ENCODE measurements at places on chromosomes 11 and 22.

DNA sequence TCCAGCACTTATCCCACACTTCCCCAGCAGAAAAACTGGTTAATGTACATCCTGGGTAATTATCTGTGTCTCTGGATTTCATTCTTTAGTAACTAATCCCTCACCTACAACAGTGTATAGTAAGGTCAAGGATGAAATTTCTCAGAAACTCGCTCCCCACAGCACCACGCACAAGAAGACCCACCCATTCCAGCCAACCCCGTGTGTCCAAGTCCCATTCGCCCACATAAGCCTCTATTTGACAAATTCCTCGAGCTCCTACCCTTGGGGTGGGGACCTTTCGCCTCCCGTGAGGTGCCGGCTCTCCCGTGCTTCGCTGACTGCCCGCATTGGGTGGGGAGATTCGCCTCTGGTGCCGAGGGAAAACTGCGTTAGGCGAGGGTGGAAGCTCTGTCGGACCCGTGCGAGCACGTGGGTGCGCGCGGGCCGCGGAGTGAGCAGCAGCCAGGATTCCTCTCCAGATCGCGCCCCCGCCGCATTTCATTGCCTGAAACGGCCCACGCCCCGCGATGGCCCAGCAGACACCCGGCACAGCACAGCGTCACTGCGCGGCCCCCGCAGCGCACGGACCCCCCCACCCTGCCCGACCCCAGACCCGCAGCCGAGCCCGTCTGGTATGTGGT is 866 bp downstream of the EXPH5 start:
- peak; percentile 58 for DNase-seq

DNA sequence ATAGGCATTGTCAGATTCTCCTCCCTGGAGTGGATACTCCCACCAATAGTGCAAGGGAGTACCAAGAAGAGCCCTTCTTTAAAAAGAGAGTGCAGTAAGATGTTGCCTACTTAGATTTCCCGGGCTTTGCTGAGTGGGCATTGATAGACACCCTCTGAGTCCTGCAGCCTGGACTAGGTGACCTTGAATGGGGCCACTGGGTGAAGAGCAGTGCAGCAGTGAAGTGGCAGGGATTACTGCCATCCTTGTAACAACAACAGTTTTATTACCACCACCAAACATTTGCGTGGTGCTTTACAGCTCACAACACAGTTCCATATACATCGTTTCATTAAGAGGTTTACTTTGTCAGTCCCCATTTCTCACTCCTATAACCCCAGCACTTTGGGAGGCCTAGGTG is 59.4 kb downstream of the MICAL2 start:
- DNase-seq = no peak

- DNase-seq = no peak
These were observed 39.2 kb downstream of the MCHR1 start for GRCh38 chr22:40718250-40719204.

DNA sequence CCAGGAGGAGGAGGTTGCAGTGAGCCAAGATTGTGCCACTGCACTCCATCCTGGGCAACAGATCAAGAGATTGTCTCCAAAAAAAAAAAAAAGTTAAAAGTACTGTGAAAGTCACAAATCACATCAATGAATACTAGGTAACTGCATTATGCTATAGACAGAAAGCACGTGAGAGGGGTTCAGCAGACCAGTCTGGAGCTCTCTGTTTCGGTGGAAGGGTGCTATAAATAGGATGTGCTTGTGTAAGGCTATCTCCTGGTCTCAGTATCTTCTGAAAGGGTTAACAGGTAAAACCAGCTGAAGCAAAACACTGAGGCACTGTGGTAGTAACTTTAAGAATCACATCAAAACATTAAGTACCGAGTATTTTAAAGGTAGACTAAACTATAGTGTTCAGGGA is 43.4 kb downstream of the EIF4ENIF1 start:
- no peak for DNase-seq

- DNase-seq = no peak
These were observed 4.3 kb downstream of the TBX1 start for GRCh38 chr22:19764636-19765476.

- DNase-seq = peak; percentile 36
These were observed 428.0 kb downstream of the LARGE1 start for GRCh38 chr22:33492210-33492651.

DNA sequence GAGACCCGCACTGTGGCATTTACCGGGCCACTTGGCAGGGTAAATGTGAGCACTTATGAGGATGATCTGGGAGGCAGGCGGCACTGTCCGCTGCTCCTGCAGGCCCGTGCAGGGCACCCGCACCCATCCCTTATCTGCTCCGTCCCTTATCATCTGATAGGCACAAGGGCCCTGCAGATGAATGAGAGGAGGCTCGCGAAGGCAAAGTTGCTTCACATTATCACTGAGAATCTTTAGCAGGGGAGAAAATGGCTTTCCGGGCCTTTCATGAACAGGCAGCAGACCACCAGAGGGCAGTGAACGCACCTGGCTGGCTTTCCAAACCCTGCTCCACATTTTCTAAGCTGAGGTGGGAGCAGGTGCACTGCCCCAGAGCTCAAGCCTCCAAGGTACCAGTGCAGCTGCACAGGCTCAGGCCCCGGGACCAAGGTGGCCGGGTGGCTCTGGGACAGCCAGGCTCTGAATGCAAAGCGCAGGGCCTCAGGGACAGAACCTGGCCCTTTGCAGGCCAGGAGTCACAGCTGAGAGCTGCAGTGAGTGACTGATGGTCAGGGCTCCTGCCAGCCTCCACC is 165.6 kb downstream of the SHANK2 start:
- DNase-seq = peak; percentile 28

DNA sequence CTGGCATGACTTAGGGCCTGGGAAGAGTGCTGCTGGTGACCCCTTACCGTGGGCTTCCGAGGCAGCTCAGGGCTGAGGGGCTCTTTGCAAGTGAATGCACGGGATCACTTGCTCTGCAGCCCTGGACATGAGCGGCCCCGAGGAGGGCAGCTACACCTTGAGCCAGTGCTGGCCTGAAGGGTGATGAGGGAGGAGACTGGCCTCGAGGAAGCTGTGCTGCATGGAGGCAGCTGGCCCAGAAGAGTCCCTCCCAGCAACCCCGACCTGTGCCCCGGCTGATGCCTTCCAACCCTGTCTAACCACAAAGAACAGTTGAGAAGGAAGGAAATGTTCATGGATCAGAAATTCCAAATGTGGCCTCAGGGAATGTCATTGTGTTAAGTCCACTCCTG is 45.2 kb downstream of the TBX1 start:
- DNase-seq = no peak

DNA sequence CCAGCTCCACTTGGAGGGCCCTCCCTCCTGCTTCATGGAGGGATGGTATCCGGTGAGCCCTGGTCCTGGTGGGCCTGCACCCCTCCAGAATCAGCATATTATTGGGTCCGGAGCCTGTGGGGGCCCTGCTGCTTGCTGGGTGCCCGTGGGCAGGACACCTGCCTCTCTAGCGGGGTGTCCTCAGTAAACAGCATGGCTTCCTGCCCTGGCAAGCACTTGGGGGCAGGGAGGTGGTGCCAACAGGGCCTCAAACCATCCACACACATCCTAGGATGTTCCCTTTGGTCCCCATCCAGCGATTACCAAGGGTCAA is 108.3 kb downstream of the CTTN start:
- no peak for DNase-seq

DNA sequence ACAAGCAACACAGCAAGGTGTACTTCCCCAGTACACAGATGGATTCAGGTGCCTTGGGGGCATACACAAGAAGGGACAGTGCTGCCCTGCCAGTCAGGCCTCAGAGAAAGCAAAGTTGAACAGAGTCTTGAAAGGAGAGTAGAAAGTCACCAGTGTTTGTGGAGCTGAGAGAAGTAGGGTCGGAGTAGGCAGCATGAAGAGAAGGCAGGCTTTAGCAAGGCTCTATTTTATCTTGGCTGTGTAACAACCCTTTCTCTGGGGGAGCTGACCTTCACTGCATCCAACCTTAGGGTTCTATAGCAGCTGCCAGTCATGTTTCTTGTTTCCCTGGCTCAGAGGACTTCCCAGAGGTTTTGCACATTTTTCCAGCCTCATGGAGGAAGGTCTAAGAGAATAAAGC is 77.4 kb upstream of the BLID start:
- DNase-seq = no peak

GRCh38 chr11:98053851-98054250 is 966.9 kb upstream of the CNTN5 start:
- DNase-seq = no peak

DNA sequence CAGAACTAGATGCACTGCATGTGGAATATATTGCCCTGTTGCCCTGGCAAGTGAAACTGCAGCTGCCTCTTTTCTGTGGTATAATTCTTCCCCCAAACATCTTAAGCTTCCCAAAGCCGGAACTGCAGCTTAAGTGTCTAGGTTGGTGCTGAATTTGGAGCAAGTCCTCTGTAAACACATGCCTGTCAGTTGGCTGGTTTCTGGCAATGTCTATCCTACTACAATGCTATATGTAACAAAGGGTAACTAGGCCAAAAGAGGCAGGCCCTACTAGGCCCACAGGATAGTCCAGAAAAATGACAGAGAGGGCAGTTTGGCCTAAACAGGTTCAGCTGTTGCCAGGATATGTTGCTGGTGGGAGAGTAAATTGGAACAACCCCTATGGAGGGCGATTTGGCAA is 27.9 kb downstream of the ASCC2 start:
- no peak for DNase-seq

- DNase-seq = no peak
These were observed 442.9 kb downstream of the DYNC2H1 start for GRCh38 chr11:103552086-103552485.

GRCh38 chr11:18172666-18173065 is at the start of gene MRGPRX4:
TSS of gene MRGPRX4 (plus strand) at chr11:18172837. CDS start at chr11:18173257, 420 bp downstream.
- DNase-seq = no peak
